Kidney (tissue), 22 donors: ENCODE measurements at places on chromosomes 5 and 9.

DNA sequence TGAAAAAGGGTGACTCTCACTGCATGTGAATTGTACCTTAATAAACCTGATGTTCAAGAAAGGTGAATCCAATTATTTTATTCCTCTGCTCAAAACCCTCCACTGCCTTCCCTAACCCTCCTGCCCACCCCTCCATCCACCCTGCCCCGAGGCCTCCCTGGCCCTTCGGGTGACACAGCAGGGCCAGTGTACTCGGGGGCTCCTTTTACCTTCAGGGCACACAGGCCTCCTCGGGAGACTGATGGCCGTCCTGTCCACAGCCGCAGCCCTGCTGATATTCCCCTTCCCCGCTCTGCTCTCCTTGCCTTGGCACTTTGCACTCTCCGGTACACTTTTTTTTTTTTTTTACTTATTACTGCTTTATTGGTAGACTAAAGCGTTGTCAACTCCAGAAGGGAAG, 234.0 kb downstream of the CACNA1B start:
- DNase-seq, result peak; percentile 37

- DNase-seq, result no peak
These were observed 273.2 kb downstream of the SAXO1 start for GRCh38 chr9:18759827-18760226.

DNA sequence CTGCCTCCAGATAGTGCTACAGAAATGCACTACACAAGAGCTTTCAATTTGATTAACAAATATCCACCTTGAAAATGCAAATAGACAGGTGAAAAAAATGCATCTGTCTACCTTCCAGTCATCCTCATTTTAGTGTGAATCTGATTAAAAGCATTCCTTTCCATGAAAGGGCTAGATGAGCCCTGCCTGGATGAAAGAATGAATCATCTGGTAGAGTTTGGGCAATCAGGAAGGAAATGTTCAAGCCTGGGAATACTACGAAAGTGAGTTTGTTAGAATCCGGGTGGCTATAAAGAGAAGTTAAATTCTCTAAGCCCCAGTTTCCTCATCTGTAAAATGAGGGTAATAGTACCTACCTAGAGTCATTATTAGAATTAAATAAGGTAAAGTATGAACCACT, 142.6 kb downstream of the FAM114A2 start:
- no peak for DNase-seq

DNA sequence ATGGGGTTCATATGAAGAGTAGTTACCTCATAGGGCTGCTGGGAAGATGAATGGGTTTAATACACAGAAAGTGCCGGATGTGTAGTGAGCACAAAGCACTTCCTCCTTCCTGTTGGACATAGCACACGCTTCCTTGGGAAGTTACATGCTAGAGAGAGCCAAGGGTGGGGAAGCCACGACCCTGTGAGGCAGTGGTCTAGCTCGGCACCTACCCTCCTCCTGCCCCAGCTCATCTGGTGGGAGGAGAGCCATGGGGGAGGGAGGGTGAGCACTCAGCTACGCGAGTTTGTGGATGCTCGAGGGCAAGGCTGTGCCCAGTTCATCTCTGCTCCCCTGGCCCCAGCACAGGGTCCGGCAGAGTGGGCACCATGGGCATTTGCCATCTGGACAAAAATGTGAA, 43.6 kb upstream of the NEK6 start:
- no peak for DNase-seq

DNA sequence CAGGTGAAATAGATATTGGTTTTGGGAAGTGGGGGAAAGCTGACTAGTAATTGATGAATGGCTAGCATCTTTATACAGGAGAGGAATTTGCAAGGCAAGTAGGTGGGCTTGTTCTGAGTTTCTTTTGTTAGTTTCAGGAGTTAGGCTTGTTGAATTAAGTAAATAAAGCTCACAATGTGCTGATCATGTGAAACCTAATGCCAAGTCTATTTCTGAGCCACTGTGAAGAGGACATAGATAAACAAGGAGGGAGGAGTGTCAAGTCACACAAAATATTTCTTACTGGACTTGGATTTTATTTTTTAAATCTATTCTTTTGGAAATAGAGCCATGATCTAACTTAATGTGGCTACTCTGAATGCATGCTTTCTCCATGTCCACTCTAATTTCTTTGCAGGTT, 19.9 kb downstream of the GDA start:
- no peak for DNase-seq

GRCh38 chr9:34568774-34569173, 20.8 kb downstream of the CNTFR start:
- no peak for DNase-seq

DNA sequence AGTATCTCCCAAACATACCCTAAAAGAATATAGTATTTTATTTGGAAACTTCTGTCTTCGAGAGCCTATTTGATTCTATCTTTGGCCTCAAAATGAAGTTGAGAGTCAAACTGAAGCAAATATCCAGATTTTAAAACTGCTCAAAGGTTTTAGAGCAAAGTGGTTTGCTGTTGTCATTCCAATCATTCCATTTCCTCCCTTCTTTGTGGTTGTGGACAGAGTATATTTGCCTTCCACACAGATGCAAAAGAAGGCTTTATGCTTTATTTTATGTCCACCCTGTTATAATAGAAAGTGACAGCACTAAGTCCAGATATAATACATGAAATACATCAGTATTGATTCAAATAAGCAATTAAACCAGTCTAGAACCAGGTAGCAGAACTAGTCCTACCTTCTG, 12.4 kb downstream of the GZMK start:
- no peak for DNase-seq

GRCh38 chr5:179875741-179876609, 17.4 kb upstream of the MRNIP start:
- DNase-seq, result no peak

GRCh38 chr5:89045216-89045615, 162.2 kb upstream of the MEF2C start:
- DNase-seq, result no peak

- DNase-seq, result no peak
These were observed 263.9 kb downstream of the SPOCK1 start for GRCh38 chr5:137234973-137235943.

DNA sequence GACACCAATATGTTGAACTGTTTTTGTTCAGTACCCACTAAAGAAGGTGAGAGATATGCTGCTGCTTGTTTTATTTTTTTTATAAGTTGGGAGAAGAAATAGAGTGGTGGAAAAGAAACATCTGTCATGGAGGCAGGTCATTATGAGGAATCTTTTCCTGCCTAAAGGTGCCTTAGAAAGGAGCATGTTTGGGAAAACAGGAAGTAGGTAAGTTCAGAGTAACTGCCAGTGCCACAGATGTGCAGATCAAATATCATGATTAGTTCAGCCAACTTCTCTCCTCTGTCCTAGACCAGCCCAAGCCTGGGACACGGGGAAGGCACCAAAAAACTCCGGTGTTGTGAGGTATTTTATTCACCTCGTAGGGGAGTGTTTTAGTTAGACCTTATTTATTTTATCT, 144.2 kb downstream of the MAN2A1 start:
- DNase-seq, result no peak

DNA sequence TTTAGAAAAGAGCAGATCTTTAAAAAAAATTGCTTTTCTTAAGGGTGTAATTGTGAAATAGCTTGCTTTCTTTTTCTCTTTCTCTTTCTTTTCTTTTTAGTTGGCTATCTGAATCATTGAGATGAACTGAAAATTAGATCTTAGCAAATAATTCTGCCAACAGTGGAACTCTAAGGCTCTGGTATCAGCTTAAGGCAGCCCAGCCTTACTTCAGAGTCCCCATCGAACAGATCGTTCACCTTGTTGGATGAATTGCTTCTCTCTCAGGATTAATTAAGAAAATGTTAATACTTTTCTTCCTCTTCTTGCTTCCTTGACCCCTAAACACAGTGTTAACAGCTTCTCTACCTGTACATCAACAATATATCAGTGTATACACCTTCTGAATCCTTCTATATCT, 92.1 kb downstream of the ZCCHC7 start:
- no peak for DNase-seq

DNA sequence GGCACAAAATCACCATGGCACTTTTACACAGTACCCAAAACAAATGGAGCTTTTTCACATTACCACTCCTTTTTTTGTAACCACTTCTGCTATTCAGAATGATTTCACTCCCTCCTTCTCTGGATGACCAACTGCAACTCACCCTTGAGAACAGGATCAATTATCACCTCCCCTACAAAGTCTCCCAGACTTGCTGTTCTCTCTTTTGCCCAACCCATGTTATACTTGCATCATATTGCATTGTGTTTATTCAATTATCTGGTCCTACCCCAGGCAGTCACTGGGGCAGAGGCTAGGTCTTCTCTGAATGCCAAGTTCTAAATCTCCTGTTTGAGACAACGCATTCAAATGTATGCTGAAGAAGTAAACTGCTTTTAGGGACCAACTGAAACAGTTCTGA, 96.0 kb downstream of the GPR21 start:
- DNase-seq, result no peak

GRCh38 chr9:136978073-136978864, 965 bp downstream of the PTGDS start:
- peak; percentile 73 for DNase-seq

DNA sequence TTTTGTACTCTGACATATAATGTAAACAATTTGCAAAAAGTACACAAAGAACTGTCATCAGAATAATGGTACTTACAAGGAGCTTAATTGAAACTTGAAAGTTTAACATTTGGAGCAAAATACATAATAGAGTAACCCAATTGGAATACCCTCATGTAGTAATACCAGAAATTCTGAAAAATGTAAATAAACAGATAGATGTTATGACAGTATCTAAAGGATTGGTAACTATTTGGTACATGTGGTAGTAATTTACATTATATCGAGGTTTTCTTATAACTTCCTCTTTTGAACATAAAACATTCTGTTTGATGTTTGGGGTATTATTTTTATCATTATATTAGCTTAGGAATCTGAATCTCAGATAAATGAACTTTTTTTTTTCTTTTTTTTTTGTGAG, 211.7 kb upstream of the ELL2 start:
- no peak for DNase-seq

DNA sequence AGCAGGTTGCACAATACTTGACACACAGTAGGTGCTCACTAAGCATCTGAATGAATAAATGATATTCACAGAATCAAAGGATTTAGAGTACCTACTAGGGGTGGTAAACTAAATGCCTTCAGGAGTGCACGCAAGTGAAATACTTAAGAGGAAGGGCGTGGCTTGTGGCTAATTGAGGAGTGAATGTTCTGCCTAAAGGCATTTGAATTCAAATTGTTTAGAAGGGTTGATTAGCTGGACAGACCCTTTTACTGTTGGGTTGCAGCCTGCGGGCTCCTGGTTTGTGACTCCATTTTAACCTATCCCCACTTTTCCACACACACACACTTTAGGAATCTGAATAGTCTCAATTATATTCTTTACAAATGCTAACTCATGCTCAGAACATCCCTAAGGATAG, 63.1 kb downstream of the PPP2R2B start:
- no peak for DNase-seq

- no peak for DNase-seq
These were observed 263.9 kb downstream of the SAXO1 start for GRCh38 chr9:18768951-18769622.

DNA sequence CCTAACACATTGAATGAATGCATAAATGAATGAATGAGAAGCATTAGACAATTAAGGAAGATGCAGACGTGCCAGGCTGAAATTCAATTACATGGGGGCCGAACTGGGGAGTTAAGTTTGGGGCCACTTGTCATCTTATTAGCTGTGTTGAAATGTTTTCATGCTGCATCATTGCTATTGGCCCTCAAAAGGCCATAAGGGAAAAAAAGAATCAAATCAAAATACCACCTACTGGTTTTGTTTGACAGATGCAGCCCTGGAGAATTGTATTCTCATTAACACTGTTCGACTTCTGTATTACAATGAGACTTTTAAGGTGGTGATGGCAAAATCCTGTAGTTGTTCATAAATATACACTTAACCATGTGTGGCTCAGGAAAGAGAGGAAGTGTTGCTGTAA, 38.4 kb downstream of the UBE2QL1 start:
- DNase-seq, result no peak

GRCh38 chr9:14301583-14302021, 12.3 kb downstream of the NFIB start:
- DNase-seq, result no peak

GRCh38 chr5:156826150-156826549, 23.9 kb upstream of the PPP1R2B start:
- DNase-seq, result no peak

GRCh38 chr5:74693191-74693590, 8.2 kb downstream of the HEXB start:
- DNase-seq, result no peak

- DNase-seq, result no peak
These were observed 45.9 kb downstream of the WDR36 start for GRCh38 chr5:111138096-111138495.

DNA sequence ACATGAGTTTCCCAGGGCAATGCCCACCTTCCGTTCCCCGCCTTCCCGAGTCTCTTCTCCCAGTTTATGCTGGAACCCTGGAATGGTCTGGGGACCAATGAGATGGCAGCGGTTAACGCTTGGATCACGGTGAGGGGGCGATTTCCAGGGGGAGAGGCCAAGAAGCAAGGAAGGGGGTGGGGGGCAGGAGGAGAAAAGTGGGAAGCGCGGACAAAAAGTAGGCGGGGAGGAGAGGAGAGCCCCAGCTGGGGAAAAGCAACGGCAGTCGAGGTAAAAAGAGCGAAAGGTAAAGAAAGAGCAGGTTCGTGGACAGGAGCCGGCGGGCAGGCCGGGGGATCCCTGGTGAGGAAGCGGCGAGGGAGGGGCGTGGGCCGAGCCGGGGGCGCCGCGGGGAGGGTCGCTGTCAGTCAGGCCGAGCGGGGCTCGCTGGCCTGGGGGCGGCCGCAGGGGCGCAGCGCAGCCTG, 508 bp upstream of the SNCAIP start:
- DNase-seq, result peak; percentile 69

GRCh38 chr5:172288465-172288864, 4.9 kb upstream of the UBTD2 start:
- no peak for DNase-seq

DNA sequence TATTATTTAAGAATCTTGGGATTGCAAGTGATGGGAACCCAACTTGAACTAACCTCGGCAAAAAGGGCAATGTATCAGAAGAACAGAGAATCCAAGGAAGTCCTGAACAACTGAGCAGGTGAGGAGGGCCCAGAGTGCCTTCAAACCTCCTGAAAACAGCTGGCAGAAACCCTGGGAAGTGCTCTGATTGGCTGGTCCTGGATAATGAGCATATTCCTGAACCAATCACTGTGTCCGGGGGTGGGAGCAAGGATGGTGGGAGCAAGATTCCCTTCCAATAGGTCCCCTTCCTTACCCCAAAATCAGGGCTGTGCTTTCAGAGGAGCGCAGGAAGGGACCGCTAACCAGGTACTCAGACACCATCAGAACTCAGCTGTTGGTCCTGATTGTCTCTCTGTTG, 31.9 kb upstream of the TBC1D2 start:
- DNase-seq, result peak; percentile 11
